ENCODE measurements at places on chromosomes 12 and 14. TPM values are rescaled to one million over a fixed set of nuclear protein-coding genes. Genes with fewer than 3 reads are reported as not detected.

Gene TPPP2
- not detected for total RNA-seq

Gene LAG3
- under 0.01 TPM for total RNA-seq

Gene PRB2
- total RNA-seq, result not detected

Gene STAB2
- not detected for total RNA-seq

Gene MUCL1
- total RNA-seq, result not detected

Gene P3H3
- total RNA-seq, result 11.0 TPM

Gene LRFN5
- 66.9 TPM for total RNA-seq

Gene SIX6
- total RNA-seq, result not detected

Gene DHH
- total RNA-seq, result 0.41 TPM

Gene MLH3
- total RNA-seq, result 79.1 TPM

Gene YEATS4
- total RNA-seq, result 46.5 TPM

Gene PRKCH
- 21.6 TPM for total RNA-seq

Gene MYRFL
- 0.82 TPM for total RNA-seq

Gene LRRC9
- total RNA-seq, result 0.82 TPM

Gene TMEM119
- 0.82 TPM for total RNA-seq

Gene TMEM30B
- under 0.01 TPM for total RNA-seq

Gene BDKRB1
- total RNA-seq, result 0.41 TPM

Gene CLEC4A
- total RNA-seq, result 1.2 TPM

Gene NFATC4
- total RNA-seq, result 2.9 TPM

Gene DBX2
- total RNA-seq, result 2.9 TPM

Gene KRT71
- total RNA-seq, result not detected

Gene DCN
- 41.6 TPM for total RNA-seq

Gene KRT3
- not detected for total RNA-seq

Gene LALBA
- not detected for total RNA-seq

Gene ATL1
- 95.8 TPM for total RNA-seq

Gene PLEKHH1
- 7.3 TPM for total RNA-seq

Gene SLCO1B1
- total RNA-seq, result not detected

Gene KLRF1
- not detected for total RNA-seq

Gene RHOJ
- 4.5 TPM for total RNA-seq

Gene RND1
- 24.9 TPM for total RNA-seq

Gene NT5DC3
- 22.4 TPM for total RNA-seq

Gene VPS29
- 106 TPM for total RNA-seq

Gene EML1
- total RNA-seq, result 116 TPM

Gene NR1H4
- not detected for total RNA-seq

Gene PZP
- total RNA-seq, result under 0.01 TPM

Gene RALGAPA1
- total RNA-seq, result 150 TPM

Gene KRT72
- total RNA-seq, result not detected

Gene ATP5F1B
- total RNA-seq, result 464 TPM

Gene GPR84
- not detected for total RNA-seq

Gene MSI1
- 6.9 TPM for total RNA-seq

Gene RIN3
- total RNA-seq, result under 0.01 TPM

Gene TMEM63C
- 8.6 TPM for total RNA-seq

Gene MRPL51
- 27.3 TPM for total RNA-seq

Gene POTEM
- total RNA-seq, result not detected

Gene FITM1
- total RNA-seq, result 0.41 TPM

Gene GPR162
- 81.1 TPM for total RNA-seq

Gene FGF6
- not detected for total RNA-seq

Gene LRRIQ1
- total RNA-seq, result 6.5 TPM

Gene KITLG
- 56.3 TPM for total RNA-seq

Gene CRADD
- total RNA-seq, result 9.8 TPM

Gene CLEC1B
- total RNA-seq, result not detected

Gene KCNMB4
- total RNA-seq, result 54.2 TPM

Gene WASHC4
- total RNA-seq, result 73.0 TPM

Gene PTPRO
- total RNA-seq, result 204 TPM

Gene GZMH
- not detected for total RNA-seq

Gene GNB3
- total RNA-seq, result 1.2 TPM

Gene RPL10L
- not detected for total RNA-seq

Gene MARK3
- 152 TPM for total RNA-seq

Gene VRTN
- not detected for total RNA-seq
